NCI-H1930 (cell line): ENCODE measurements at places on chromosomes 5 and 9.

DNA sequence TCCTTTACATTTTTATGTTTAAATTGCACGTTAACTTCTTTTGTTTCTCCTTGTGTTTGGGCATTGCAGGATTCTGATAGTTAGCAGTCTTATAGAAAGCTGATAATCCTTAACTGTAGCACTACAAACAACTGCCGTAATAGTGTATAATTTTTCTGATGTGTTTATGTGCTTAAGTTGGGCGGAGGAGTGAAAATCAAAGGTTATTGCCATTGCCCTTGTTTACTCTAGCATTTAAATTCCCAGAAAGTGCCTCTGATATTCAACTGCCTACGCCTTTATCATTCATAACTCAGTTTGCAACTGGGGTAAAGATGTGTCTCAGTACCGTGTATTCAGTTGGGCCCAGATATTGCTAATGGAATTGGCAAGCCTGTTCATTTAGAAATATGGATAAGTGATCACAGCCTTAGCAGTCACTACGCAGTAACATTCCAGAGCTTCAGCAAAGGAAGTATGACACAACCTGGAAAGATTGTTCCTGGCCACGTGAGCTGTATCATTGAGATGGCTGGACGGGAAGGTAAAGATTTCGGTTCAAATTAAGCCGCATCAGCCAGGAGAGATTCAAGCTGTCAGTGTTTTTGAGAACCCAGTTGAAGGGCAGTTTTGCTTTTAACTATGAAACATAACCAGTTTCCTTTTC, 28.1 kb upstream of the LRRTM2 start:
- no peak for DNase-seq

DNA sequence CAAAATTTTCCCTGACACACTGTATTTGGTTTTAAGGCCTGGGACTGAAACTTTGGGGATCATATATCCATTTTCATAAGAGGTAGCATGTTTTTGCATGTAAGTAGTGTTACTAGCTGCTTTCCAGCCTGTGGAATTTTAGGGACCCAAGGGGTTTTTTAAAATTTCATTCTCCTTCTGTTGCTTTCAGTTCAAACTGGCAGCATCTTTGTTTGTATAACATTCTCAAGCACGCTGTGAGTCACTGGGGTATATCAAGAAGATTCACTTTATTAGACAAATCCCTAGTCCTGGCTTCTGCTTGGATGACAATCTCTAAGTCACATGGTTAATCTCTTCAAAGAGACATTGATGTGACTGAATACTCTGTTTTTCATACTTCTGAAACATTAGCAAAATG, 479.0 kb downstream of the CYLC2 start:
- no peak for DNase-seq

GRCh38 chr5:102959055-102959454, 160.9 kb downstream of the GIN1 start:
- DNase-seq: no peak

GRCh38 chr9:130356877-130357584, 87.7 kb upstream of the ASS1 start:
- DNase-seq: no peak

GRCh38 chr9:4832786-4833579, 40.2 kb downstream of the RCL1 start:
- no peak for DNase-seq

GRCh38 chr9:133437753-133438531, 15.8 kb downstream of the ADAMTS13 start:
- no peak for DNase-seq
